ENCODE measurements at places on chromosomes 4 and X.

DNA sequence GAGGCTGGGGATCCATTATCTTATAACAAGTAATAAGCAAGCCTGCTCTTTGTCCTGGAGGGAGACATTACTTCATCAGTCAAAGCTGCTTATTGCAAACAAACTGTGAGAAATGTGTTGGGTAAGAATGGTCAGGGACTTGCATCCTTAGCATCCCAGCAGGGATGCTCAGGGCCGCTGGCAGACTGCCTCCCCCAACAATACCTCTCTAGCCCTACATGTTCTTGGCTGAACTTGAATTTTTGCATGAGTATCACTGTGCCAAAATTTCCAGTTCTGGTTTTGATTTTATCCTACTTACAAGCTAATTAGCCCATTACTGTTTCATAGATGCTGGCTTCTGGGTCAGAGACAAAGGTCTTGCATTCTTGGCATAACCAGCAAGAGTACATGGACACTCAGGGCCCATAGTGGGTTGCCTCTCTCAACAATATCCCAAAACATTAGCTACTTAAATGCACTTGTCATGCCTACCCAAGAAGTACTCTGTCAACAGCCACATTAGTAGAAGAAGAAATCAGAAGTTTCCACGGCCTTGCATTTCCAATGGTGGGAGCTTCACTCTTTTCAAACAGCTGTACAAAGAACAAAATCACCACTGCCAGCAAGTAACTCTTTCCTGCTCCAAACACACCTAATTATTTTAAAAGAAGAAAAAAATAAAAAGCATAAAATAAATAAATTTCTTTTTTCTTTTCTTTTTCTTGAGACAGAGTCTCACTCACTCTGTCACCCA is 41.9 kb upstream of the NEUROG2 start:
- DNase-seq, result no peak

GRCh38 chr4:67988991-67989390 is 25.7 kb upstream of the TMPRSS11A start:
- DNase-seq, result no peak

- DNase-seq, result no peak
Measured at GRCh38 chrX:150940844-150941495, 42.2 kb upstream of the HMGB3 start.

DNA sequence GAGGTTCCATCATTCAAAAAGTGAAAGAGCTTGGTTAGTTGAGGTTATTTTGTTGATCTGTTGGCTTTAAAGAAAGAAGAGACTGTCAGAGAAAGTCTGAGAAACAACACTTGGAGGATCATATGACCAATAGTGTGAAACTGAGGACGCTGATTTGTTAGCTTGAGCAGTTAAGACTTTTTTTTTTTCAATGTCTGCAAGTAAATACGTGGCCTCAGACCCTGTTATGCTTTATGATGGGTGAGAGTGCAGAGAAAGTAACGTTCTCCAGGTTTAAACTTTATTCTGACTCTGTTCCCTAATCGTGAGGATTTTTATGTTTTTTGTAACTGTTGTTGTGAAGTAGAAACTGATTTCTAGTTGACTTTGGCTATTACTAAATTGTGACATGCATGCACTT is 45.9 kb downstream of the GAB1 start:
- DNase-seq, result no peak

DNA sequence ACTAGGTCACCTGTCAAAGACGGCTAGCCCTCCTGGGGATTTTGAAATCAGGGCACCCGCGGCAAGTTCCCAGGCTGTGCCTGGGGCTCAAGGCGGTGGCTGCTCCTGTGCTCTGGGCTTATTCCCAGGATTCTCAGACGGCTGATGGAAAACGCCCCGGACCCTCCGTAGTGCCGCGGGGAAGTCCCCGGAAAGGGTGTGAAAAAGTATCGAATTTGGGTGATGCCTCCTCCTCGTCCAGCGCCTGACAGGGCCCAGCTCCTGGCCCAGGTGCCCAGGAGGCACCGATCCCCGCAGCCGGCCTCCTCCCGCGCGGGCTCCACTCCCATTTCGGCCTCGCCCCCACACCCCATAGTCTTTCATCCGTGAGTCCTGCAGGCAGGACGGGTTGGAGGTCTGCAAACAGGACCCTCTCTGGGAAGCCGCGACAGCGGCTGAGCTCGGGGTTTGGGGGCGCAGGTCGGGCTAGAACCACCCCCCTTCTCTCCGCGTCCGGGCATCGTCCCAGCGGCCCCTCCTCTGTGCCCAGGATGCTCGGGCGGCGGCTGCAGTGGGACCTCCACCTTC is 1.1 kb upstream of the NSG1 start:
- no peak for DNase-seq

GRCh38 chr4:72567821-72568675 is 973 bp downstream of the ADAMTS3 start:
- DNase-seq, result peak; percentile 48

GRCh38 chrX:15877380-15877779 is 22.8 kb upstream of the AP1S2 start:
- no peak for DNase-seq

- DNase-seq, result no peak
Measured at GRCh38 chr4:142324572-142324971, 521.5 kb downstream of the INPP4B start.

- no peak for DNase-seq
Measured at GRCh38 chrX:130110379-130111219, at the start of gene ELF4. ELF4 (minus strand) TSS chrX:130110497; CDS start chrX:130081330, 29,167 bp downstream.

DNA sequence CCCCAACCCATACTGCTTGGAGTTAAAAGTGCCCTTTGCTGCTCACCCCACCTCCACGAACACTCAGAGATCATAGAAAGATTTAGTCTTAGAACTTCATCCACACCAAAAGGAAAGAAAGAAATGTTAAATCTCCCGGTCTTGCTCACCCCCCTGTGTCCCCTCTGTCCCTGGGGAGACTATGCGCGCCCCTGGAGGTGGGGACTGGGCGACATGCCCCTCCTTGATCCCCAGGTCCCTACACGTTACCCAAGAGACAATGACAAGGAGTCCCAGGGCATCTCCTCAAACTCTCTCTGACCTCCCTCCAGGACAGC is 620 bp downstream of the ITM2A start:
- no peak for DNase-seq

DNA sequence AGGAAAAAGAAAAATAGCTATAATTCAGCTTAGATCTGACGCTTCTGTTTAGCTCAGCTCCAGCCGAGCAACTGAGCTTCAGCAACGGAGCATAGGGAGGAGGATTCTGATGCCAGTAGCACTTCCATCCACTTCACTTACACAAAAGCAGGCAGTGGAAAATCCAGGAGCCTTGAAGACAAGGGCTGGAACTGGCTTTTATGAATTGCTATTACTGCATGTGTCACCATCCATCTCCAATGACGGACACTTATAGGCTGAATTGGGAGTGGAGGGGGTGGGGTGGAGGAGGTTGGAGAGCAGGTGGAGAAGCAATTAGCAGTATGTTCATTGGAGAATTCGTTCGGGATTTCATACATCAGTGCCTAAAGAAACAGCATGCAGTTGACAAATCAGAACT is 15.6 kb downstream of the ENOX2 start:
- DNase-seq, result no peak

GRCh38 chrX:37846934-37847732 is at the start of gene DYNLT3:
DYNLT3 (minus strand) TSS chrX:37847571; CDS start chrX:37847510, 61 bp downstream.
- DNase-seq, result peak; percentile 77

GRCh38 chr4:4633431-4633830 is 91.6 kb upstream of the STX18 start:
- DNase-seq, result no peak

GRCh38 chrX:137062915-137063617 is 29.3 kb upstream of the GPR101 start:
- DNase-seq, result no peak

- no peak for DNase-seq
Measured at GRCh38 chrX:2676794-2677675, 14.1 kb upstream of the CD99 start.

- DNase-seq, result no peak
Measured at GRCh38 chrX:9117851-9118250, 83.9 kb upstream of the FAM9B start.

DNA sequence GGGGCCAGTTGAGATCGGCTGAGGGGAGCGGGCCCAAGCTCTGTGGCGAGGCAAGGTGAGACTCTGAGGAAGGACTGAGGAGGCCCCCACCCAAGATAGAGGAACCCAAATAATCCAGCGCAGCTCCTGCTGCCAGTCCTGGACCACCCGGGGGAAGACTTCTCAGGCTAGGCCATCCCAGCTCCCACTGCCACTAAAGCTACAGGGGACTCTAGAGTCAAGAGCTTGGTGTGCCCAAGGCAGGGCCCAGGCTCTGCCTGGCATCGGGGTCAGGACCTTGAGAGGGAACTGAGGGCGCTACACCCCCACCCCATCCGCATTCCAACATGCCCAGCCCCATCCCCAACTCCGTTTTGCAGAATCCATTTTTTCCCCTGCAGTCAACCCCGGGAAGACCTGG is 8.6 kb downstream of the MAGEA4 start:
- DNase-seq, result no peak

DNA sequence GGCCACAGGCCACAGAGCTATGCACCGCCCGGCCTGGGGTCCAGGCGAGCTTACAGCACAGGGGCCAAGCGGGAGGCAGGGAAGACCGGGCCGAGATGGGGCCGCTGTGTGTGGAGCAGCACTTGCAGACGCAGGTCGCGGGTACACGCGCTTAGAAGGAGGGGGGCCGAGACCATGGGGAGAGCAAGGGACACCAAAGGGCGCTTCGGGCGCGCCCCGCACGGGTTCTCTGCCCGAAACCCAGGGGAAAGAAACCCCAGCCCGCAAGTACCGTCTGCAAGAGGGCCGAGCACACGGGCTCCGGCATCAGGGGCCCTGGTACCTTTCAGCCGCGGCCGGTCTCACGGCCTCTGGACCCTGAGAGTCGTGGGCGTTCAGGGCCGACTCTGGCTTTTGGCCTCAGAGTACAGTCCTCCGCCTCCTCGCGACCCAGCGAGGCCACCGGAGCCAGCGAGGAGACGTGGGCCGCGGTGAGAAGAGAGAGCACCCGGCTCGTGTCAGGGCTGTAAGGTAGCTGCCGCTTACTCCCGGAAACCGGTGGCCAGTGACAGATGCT is 342 bp downstream of the EOLA2 start:
- no peak for DNase-seq

DNA sequence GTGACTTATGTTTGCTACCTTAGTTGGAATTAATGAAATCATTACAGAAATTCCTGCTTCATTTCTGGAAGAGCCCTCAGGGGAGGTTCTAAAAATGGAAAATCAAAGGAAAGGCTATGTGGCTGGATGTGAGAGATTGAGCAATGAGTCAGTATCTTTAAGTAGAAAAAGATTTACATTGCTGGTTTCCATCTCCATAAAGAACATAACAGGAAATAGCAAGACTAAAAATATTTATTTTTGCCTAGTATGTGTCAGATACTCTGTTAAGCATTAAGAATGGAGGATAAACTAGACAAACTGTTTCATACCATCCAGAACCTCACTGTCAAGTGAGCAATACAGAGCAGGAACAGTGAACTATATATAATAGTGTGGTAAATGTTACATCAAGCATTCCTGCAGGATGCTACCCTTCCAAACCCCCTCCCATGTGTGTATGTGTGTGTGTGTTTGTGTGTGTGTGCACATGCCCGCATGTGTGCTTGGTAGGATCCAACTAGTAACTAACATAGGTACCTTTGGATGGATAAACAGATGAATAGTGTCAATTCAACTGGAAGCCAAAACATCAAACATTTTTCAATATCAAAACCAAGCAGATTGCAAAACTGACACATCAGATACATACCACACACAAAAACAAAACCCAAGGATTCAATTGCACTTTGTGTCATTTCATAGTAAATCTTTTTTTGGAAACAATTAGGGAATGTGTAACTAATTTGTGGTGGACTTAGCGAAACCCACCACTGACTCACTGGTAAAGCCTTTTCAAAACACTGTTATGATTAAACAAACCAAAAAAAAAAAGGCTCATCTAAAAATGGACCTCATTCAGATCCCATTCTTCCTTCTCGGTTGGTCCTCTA is 223.4 kb downstream of the SHROOM3 start:
- no peak for DNase-seq

DNA sequence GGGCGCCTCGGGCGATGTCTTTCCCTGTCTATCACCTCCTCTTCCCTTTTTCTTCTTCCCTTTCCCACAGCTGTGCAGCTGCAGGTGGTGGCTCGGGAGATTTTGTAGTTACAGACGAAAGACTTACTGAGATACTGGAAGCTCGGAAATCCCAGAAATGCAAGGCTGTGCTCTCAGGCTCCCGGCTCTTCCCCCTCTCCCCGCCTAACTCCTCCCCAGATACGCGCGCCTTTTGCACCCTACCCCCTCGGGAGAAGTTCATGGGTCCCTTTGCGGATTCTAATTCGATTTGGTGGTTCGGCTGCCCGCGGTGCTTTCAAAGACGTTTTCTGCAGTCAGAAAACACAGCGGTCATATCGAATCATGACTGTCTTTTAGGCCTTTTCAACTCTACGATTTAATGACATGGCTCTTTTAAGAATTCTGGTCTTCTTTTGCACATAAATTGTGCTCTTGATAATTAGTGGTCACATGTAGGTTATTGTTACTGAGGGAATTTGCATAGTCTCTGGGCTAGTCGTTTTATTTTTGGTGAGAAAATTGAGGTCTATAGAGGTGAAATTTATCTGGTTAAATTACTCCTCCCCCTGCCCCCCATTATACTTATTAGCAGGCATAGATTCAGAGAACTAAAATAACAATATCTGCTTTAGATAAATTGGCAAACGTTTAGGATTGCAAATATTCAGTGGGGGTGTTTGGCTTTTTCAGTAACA is 1.6 kb downstream of the SEPTIN11 start:
- DNase-seq, result no peak

GRCh38 chr4:97942951-97943350 is 200.3 kb downstream of the STPG2 start:
- no peak for DNase-seq
